ENCODE measurements at places on chromosomes 1 and 21.
A peak's percentile ranks its signal among the peaks of the same experiment; 100 is the strongest.

DNA sequence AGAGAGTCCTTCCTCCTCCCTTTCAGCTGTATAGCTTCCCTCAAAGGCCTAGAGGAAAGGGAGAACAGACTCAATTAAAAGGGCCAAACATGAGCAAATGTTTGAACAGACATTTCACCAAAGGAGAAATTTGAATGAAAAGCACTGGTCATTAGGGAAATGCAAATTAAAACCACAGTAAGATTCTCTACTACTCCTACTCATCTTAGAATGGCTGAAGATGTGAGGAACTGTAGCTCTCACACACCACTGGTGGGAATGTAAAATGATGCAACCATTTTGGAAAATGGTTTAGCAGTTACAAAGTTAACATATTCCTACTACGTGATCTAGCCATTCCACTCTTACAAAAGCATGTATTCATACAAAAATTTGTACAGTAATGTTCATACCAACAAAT is 253.0 kb upstream of the HOOK1 start:
- no peak for DNase-seq

DNA sequence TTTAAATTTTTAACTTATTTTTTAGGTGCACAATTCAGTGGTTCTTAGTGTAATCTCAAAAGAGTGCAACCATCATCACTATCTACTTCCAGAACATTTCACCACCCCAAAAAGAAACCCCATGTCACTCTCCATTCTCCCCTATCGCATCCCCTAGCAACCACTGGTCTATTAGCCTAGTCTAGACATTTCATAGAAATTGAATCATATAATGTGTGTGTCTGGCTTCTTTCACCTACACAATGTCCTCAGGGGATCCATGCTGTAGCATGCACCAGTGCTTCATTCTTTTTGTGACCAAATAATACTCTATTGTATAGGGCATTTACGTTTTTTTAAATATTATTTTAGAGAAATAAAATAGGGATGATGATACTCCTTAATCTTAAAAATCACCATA is 64.7 kb downstream of the JAK1 start:
- DNase-seq: no peak

DNA sequence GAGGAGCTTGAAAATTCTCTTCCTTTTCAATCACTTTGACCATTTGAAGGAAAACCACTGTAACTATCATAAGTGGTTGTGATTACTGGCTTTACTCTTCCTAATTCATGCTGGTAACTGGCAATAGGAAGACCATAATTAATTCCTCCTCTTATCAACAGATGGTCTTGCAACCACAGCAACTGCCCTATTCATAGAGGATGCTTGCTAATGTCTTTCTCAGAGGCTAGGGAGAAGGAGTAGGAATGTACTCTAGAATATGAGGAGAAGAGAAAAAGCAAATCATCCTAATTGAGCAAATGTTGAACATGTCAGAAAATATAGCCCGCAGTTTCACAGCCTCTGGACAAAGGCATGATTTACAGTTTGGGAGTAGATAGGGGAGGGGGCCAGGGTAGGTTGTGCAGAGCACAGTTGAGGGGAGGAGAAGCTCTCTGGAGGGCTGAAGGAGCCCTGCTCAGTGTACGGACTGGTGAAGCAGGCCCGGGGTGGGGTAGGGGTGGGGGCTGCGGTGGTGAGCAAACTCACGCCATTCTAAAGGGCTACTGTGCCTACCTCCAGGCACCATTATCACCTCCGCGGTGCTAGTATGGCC is 192.9 kb downstream of the PCP4 start:
- DNase-seq: no peak

GRCh38 chr1:66848193-66848592 is 47.1 kb upstream of the INSL5 start:
- no peak for DNase-seq

GRCh38 chr1:197356723-197357533 is 88.9 kb downstream of the CRB1 start:
- DNase-seq: no peak

DNA sequence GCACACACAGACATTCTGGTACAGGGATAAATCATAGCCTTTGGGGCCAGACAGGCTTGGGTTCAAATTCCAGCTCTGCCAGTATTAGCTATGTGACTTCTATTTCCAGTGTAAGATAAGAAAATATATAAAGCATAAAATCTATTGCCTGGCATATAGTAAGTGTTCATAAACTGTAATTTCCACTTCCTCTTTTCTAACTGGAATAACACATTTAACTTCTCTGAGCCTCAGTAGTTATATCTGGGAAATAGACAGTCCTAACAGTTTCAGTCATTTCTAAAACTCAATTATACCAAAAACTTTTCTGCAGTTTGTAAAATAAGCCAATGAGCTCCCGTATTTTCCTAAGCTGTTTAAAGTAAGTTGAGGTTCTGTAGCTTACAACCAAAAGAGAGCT is 351.4 kb downstream of the ZNF326 start:
- DNase-seq: no peak

DNA sequence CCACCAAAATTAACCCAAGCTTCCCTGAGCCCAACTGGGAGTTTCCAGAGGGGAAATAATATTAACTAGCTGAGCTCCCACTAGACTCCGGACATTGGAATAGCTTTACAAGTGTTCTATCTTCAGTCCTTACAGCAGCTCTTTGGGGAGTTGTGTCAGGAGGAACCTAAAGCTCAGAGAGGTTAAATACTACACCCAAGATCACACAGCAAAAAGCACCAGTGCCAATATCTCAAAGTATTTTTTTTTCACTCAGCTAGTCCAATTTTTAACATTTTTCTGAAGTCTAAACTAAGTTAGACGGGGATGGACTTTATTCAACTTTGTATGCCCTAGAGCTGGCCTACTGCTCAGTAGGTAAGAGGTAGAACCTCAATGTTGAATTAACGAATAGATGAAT is 82.5 kb downstream of the ATP1A1 start:
- DNase-seq: no peak

DNA sequence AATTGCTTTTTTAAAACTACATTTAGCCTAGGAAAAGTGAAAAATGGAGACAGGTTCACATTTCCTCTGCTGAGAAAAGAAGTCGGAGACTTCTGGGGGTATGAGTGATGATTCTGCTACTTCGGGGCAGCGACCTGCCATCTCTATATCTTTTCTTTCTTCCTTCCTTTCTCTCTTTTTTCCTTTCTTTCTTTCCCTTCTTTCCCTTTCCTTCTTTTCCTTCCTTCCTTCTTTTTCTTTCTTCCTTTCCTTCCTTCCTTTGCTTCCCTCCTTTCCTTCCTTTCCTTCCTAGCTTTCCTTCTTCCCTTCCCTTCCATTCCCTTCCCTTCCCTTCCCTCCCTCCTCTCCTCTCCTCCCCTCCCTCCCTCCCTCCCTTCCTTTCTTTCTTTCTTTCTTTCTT is 17.8 kb downstream of the TBX19 start:
- DNase-seq: no peak

DNA sequence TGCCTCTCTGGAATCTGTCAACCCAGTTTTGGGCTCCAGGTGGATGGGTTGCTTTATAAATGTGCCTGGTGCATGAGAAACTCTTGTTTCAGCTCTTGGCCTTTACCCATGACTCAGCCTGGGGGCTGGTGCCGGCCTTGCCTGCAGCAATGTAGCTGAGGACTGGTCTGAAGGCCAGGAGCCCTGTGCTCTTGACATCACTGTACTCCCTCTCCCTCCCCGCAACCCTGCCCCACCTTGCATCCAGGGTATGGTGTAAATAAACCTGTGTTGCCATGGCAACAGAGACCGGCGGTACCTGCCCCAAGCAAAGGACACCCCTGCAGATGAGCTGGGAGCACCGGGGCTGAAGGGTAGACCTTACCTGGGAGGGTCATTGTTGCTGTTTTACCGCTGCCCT is 13.3 kb downstream of the FAM151A start:
- DNase-seq: no peak

DNA sequence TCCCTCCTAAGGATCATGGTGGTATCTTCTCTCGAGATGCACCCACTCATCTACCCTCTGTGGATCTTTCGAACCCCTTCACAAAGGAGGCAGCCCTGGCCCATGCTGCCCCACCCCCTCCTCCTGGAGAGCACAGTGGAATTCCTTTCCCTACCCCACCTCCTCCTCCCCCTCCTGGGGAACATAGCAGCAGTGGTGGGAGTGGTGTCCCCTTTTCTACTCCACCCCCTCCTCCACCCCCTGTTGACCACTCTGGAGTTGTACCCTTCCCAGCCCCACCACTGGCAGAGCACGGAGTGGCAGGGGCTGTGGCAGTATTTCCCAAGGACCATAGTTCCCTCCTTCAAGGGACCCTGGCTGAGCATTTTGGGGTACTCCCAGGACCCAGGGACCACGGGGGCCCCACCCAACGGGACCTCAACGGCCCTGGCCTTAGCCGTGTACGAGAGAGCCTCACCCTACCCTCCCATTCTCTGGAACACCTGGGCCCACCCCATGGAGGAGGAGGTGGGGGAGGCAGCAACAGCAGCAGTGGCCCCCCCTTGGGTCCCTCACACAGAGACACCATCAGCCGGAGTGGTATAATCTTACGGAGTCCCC is 14.5 kb upstream of the TARS2 start:
- DNase-seq: no peak

DNA sequence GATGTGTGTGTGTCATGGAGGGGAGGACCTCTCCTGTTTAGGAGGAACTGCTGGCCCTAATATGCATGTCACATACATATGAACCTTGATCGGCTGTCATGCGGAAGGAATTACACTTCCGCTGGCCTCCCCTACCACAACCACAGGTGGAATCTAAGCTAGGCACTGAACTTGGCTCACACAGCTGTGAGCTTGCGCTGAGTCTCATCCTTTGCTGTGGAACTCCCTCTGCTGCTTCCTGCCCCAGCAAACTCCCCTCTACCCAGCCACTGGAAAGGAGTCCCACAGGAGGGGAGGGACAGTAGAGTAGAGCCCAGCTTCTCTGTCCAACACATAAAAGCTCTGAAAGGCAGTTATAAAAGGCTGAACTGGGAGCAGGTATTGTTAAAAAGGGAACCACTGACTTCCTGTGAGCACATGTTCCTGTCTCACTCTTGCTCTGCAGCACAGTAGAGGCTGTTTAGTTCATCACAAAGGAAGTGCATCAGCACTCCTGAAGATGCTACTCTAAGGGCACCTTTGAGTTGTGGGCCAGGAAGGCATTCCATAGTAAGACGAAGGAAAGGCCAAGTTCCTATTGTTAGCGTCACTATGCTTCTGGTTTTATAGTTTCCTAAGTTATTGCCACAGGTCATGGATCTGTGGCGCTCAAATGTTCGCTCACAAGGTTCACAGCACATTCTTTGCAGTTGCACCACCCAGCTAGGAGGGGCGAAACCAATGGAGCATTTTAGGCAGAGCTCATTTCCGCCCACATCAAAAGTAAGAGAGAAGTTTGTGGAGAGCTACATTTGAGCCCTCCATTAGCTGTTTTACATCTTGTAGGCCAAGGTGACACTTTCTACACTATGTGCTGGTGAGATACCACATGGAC is 17.7 kb upstream of the PTPRC start:
- peak; percentile 68 for DNase-seq

- DNase-seq: no peak
Observed at GRCh38 chr1:168560370-168560769, 16.0 kb upstream of the XCL1 start.

DNA sequence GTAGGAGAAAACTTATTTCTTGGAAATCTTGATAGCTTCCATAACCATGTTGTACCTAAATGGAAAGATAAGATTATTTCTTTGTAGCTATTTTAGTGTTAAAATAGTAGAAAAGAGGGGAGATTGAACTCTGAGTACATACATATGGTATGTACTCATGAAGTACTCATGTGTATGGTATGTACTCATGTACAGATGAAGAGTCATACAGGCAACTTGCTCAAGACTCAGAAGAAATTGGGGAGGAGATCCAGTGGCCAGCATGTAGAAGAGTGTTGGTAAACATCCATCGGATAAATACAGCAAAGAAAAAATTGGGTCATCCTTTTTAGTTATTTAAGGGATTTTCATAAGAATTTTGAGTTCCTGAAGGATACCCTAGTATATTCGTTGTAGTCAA is 29.0 kb downstream of the MDM4 start:
- no peak for DNase-seq

DNA sequence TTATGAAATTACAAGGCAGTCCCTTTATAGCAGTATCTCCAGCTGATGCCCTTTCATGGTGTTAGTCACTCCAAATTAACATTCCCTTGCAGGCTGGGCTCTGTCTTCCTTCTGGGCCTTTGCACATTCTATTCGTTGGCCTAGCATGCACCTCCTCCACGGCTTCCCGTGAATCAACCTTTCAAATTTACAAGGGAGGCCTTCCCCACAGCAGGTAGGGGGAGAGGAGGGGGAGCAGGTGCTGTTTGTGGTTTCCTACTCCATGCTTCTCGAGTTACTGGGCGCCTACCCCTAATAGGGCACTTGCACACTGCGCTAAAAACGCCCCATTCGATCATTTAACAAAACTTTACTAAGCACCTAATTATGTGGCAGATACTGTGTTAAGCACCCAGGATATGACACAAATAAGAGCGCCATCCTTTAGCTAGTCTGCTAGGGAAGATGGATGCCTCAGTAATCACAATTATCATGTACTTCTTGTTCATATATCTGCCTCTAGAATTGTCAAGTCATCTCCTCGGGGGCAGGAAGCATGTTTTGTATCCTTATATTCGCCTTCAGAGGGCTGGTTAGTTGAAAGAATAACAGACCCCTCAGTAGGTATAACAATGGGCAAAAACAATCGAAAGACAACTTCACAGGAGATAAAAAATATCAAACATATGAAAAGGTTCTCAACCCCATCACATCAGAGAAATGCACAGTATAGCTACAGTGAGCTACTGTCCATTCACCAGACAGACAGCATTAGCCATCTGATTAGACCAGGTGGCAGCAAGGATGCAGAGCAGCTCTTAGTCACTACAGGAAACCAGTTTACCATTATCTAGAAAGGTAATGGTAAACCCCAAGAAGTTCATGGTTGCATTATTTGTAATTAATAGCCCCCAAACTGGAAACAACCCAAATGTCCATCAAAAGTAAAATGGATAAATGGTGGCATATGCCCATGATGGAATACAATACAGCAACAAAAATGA is 1.7 kb upstream of the ADAR start:
- DNase-seq: peak; percentile 52

GRCh38 chr1:155932487-155932886 is 1.7 kb downstream of the KHDC4 start:
- no peak for DNase-seq

- DNase-seq: no peak
Observed at GRCh38 chr1:150259758-150260669, 2.4 kb downstream of the CA14 start.

- no peak for DNase-seq
Observed at GRCh38 chr1:222792744-222793143, 22.1 kb upstream of the DISP1 start.

- DNase-seq: peak; percentile 19
Observed at GRCh38 chr21:17795146-17796036, 23.8 kb downstream of the C21orf91 start.

Data from activated T-cell treated with anti-CD3 and anti-CD28 coated beads, Interleukin-2, amount 50 U/mL, for 1 hour (primary cell).